ENCODE measurements at places on chromosomes 13 and 19. TPM values are rescaled to one million over a fixed set of nuclear protein-coding genes. Genes with fewer than 3 reads are reported as not detected.
A peak's percentile ranks its signal among the peaks of the same experiment; 100 is the strongest.

DNA sequence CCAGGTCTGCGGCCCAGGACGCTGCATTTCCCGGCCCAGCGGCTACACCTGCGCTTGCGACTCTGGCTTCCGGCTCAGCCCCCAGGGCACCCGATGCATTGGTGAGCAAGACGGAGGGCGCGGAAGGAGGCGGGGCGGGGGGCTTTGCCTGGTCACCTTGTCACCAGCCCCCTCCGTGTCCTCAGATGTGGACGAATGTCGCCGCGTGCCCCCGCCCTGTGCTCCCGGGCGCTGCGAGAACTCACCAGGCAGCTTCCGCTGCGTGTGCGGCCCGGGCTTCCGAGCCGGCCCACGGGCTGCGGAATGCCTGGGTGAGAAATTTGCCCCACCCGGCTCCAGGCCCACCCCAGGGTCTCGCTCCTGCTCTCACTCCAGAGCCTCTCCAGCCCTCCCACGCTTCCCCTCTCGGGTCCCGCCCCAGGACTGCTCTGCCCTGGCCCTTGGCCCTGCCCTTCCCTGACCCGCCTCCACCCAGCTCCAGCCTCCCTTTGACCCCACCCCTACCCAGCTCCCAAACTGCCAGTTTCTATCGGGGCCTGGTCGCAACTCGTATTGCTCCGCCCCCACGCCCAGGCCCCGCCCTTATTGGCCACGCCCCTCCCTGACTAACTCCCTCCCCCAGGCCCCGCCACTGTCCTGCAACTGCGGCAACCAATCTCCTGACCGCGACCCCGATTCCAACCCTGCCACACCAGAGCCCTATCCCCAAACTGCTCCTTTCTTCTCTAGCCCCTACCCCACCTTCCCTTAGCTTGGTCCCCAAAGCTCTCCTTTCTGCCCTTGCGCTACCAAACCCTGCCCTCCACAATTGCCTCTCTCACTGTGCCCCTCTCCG, 8.6 kb downstream of the LTBP4 start:
- peak; percentile 90 for DNase-seq

The SYNE4 gene
- 0.47 TPM for total RNA-seq

GRCh38 chr13:93235258-93236015, 8.8 kb downstream of the GPC6 start:
- no peak for DNase-seq

GRCh38 chr19:46347572-46347883, 641 bp downstream of the PPP5C start:
- DNase-seq = no peak

The AMH gene
- 0.41 TPM for total RNA-seq

- no peak for DNase-seq
Measured at GRCh38 chr13:109749365-109749764, 37.0 kb downstream of the IRS2 start.

DNA sequence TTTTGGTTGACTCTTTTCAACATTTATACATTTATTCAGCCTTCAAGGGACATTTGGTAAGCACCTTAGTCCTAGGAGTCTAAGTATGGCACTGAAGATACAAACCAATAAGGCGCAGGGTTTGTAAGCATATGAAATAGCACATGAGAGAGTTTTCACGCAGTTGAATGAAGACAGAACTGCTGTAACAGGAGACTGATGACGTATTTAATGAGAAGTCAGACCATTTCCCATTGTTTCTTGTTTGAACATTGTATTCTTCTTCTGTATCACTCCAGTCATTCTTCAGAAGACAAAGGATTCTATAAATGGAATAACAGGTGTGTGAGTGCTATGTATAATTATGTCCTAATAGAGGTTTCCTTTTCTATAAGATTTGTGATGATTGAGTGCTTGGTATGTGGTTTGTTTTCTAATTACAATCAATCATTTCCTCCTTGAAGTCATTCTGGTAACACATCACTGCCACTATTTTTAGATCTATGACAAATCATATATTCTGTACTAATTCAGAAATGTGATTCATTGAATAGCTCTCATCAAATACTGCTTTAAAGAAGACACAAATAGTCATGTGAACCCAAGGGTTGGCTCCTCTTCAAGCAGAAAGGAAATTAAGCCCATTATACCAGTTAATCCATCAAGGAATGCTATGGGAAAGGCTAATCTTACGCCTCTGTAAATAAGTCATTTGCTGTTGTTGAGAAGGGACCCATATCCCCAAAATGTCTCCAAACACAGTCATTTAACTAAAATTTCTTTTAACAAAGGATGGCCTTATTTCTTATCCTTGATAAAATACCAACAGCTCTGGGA, 222.8 kb upstream of the NBEA start:
- DNase-seq = no peak

DNA sequence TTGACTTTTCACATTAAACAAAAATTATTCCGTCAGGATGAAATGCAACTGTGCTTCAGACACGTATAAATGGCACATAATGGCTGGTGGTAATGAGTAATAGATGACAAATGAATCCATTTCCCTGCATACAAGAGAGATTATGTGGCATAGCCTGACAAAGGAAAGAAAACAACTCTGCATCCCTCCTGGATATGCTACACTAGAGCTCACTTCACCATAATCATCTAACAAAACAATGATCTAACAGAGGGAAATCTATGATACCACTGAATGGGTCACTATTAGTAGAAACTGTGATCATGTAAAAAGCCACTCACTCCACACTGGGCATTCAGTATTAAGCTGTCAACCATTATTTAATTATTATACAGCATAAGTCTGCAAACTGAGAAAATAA, 1498.4 kb downstream of the EFNB2 start:
- DNase-seq = no peak

DNA sequence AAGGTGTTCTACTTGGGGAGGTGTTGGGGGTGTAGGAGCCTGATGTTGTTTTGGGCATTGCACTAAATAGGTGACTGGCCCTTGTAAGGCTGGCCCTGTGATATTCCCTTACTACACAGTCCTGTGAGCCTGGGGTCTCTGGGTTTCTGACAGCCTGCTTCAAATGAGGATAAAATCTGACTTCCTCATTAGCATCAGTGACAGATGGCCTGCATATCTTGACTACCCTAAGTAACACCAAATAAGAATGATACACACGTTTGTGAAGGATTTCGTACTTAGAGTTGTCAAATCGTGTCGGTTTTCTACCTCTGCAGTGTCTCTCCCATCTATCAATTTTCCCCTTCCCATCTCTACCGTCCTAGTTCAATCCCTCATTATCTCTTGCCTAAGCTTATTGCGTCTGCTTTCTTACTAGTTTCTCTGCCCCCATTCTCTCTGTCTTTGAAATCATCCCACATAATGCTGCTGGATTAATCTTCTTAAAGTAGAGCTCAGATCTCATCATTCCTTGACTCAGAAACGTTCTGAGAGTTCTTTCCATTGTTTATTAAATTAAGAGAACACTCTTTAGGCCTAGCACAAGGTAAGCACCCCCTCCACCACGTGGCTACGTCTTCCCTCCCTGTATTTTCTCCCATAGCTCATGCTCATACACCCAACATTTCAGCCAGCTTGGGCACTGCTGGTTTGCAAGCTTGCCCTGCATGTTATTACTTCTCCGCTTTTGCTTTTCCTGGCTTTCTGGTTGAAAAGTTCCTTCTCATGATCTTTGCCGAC, 26.2 kb upstream of the CNMD start:
- no peak for DNase-seq

GRCh38 chr13:106416645-106417044, 118.8 kb downstream of the EFNB2 start:
- DNase-seq = no peak

DNA sequence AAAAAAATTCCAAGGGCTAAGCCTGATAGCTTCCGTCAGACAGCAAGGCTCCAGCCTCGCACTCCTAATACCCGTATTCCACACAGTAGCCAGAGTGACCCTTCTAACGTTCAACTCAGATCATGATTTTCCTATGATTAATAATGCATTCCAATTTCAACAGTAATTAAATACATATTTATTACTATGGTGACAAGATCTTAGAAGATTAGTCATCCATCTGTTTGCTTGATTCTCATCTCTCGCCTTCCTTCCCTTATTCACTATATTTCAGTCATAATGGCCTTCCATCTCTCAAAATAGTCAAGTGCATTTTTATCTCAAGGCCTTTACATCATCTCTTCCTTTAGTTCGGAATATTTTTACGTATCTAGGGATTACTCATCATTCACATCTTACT, 621.2 kb upstream of the SPRY2 start:
- DNase-seq = no peak

- DNase-seq = no peak
Measured at GRCh38 chr13:25422153-25422552, 50.4 kb downstream of the ATP8A2 start.

GRCh38 chr13:30718661-30719524, 16.4 kb upstream of the ALOX5AP start:
- DNase-seq = no peak

The ETV2 gene
- not detected for total RNA-seq

- DNase-seq = no peak
Measured at GRCh38 chr13:29752175-29752574, 98.2 kb downstream of the UBL3 start.

GRCh38 chr13:26457212-26457611, 100.3 kb upstream of the WASF3 start:
- DNase-seq = no peak

The PSG6 gene
- total RNA-seq = not detected

GRCh38 chr19:58009666-58010301, 7.2 kb upstream of the ZNF606 start:
- peak; percentile 80 for DNase-seq

The FAM124A gene
- total RNA-seq = 6.3 TPM

- DNase-seq = no peak
Measured at GRCh38 chr13:37209621-37210580, 104.4 kb upstream of the CSNK1A1L start.

All from adrenal gland (tissue), 19 donors.